ENCODE measurements at places on chromosomes 4 and X. TPM values are rescaled to one million over a fixed set of nuclear protein-coding genes. Genes with fewer than 3 reads are reported as not detected.

- no peak for DNase-seq
Measured at GRCh38 chrX:46180258-46180687, 364.9 kb downstream of the ZNF674 start.

Gene STATH
- not detected for total RNA-seq

GRCh38 chrX:151552743-151553142, 10.7 kb upstream of the PASD1 start:
- no peak for DNase-seq

DNA sequence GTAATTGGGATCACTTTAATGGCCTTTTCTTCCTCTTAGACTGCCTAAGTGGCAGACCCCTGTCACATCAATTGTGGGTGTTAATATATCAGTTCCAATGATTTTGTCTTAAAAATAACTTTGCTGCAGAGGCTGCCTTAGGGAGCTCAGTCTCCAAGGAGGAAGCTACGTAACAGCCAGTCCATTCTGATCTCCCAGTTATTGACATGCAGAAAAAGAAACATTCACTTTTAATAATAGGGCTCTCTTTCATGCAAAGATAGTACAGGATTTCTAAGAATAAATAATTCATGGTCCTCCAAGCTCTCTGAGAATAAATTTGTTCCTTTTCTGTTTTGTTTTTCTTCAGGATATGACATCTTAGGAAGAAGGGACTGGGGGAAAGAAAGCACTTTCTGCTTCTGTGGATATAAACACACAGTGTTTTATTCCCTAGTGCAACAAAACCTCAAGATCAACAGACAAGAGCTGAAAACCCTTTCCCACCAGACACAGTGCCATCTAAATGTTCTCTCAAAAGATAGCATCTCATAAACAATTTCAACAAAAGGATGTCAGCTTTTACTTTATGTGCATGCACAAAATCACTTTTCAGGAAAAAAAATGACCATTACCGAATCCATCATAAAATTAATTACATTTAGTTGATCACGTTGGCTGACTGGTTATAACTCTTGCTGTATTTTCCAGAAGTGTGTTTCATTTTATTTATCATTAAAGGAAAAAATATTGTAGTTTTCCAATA, 372.4 kb upstream of the SLC7A11 start:
- no peak for DNase-seq

DNA sequence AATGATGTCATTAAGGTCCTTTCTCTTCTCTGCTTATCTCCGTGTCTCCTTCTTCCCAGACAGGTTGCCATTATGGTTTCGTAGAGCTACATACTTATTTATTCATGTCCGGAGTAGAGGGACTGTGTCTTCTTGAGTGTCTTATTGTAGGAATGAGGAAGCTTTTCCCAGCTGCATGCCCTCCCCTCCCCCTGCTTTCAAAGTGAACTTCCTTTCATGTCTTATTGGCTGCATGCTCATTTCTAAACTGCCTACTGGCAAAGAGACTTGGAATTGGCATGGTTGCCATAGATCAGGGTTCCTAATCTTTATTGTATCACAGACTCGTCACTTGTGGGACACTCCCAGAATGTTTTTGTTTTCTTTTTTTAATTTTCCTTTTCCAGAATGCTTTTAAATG, 15.4 kb downstream of the VAMP7 start:
- DNase-seq: no peak

DNA sequence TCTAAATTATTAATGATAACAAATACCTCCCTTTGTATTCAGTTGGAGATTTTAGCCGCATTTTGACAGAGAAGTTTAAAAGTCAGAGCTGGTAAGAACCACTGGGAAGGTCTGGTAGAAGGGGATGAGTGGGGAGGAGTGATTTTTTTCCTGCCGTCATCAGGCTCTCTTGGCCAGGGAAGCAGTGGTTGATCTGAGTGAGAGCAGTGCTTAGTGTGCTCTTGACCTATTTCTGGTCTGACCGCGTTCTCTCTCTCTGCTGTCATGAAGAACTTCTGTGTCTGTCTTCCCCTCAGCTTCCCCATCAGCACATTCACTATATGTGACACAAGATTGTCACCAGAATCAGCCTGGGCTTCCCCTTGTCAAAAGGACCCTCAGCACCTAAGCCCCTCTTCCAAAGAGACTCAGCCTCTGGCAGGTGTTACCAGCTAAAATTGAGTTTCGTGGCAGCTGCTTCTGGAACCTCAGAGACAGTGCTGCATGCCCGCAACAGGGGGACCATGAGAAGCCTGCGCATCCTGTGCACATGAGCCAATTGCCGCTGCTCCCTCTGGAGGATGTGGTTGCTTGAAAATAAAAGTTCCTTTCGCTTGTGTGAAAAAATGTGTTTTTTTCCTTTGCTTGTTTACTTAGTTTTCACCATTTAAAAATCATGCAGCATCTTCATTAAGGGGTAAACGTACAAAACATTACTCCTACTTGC, 268.9 kb downstream of the C4orf33 start:
- no peak for DNase-seq

Gene NOX1
- total RNA-seq: not detected

DNA sequence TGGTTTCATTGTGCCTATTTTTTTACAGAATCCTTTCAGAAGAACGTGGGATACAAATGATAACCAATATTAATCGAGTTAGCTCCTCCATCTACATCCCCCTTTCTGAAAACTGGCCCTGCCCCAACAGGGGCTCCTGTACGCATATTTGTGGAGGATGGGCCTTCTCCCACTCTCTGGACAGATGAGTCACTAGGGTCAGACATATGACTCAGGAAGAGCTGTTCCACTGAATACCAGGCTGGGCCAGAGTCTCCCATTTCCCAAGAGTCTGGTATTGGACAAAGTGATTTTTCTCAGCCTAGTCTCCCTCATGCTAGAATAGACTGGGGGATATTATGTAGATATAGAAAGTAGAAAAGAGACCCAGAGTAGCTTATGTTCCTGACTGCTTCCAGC, 142.4 kb downstream of the TSPAN5 start:
- peak; percentile 39 for DNase-seq

DNA sequence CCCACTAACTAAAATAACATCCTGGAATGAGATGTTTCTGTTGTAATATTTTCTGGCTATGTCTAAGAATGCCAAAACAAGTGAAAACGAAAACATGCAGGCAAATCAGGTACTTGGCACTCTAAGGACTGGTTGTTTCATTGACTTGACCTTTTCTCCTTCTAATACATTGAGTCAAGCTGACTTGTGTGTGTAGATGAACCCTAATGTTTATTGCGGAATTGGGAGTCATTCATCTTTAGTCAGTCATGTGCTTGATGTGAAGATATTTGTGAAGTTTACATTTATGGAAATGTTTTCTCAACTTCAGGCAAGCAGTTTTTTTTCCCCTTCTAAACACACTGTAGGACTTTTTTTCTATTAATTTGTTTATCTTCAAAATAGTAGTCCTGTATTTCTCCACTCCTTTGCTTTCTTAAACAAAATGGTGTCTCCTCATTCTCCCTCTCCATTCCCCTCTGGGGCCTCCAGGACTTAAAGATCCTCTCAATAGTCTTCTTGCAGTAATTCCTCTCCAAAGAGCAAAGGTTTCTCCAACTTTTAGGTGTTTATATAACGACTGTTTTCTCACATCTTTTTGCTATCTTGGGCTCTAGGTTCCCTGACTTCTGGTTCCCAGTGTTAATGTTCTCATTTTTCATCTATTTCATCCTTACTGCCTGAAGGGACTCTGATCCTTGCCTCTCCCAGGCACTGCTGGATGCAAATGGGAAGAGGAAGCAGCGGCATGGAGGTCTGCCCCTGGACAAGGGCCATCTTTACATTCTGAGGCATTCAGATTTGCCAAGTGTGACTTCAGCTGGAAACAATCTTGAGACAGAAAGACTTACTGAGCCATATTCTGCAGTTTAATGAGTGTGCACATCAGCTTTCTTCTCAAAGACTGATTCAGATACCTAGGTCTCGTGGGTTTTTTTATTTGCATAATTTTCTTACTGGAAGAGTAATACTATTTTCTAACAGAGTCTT, 166.4 kb downstream of the ARHGAP6 start:
- DNase-seq: no peak

GRCh38 chr4:16819652-16820051, 78.8 kb downstream of the LDB2 start:
- DNase-seq: no peak

- no peak for DNase-seq
Measured at GRCh38 chrX:120334603-120335002, 23.3 kb upstream of the TMEM255A start.

- no peak for DNase-seq
Measured at GRCh38 chr4:184833046-184833838, 7.5 kb upstream of the ACSL1 start.

Gene CAPN6
- total RNA-seq: not detected

DNA sequence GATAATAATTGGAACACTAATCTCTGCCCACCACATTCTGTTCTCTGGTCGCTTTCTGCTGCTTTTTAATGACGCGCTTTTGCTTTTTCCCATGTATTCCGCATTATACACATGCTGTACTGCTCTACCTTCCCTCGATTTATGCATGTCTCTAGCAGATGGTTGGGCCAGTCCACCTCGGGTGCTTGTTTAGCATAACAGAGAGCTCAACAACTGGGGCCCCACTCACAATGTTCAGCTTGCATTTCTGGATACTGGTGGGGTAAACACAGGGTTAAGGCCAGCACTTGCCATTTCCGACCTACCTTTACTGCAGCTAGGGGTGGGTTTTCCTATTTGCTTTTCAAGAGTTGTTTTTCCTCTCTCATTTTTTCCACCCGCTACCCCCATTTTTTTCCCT, 255.8 kb downstream of the SOX3 start:
- no peak for DNase-seq

GRCh38 chr4:123921339-123921738, 524.7 kb downstream of the SPRY1 start:
- no peak for DNase-seq

Gene HHIP
- 143 TPM for total RNA-seq

DNA sequence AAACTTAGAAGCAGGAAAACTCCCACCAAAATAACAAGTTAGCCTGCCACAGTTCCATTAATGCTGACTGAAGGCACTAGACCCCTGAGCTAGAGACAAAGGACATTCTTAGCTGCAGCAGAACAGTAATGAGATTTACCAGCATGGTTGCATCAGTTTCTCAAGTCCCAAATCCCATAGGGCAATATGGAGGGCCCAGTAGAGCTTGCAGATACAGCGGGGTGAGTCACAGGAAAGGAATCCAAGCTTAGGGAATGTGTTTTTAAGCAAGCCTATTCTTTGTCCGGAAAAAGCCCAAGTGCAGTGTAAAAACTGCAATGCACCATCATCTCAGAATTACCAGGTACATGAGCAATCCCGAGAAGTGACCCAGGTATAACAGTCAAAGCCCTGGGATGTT, 51.3 kb upstream of the EXOC1L start:
- DNase-seq: no peak

DNA sequence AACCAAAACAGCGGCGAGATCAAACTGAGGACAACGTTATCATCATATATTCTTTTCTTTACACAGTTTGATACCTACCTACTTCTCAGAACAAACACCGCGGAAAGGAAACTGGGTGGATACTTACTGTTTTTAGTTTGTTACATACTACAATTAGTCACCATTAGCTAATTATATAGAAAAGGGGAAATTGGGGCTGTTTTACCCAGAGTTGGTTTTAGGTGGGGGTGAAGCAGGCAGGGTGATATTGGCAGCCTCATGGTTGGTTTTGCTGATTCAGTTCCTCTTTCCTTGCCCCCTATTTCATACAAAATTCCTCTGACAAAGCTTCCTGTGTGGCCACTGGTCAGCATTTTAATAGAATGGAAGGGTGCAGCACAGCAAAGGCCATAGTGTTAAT, 77.8 kb downstream of the SORBS2 start:
- no peak for DNase-seq

Gene MND1
- 0.82 TPM for total RNA-seq

Gene ALAS2
- total RNA-seq: not detected

- DNase-seq: no peak
Measured at GRCh38 chrX:101219864-101220346, 319 bp downstream of the DRP2 start.

- no peak for DNase-seq
Measured at GRCh38 chrX:136147976-136148375, 643 bp downstream of the FHL1 start.

GRCh38 chrX:132612821-132613564, 124.2 kb upstream of the MBNL3 start:
- DNase-seq: no peak

GRCh38 chrX:1397441-1398270, 5.7 kb upstream of the SLC25A6 start:
- DNase-seq: no peak

Data from glomerular endothelial cell (primary cell).